ENCODE measurements at places on chromosomes 13 and 19.
A peak's percentile ranks its signal among the peaks of the same experiment; 100 is the strongest.

- no peak for DNase-seq
Observed at GRCh38 chr13:63085851-63086250, 1670.2 kb upstream of the PCDH20 start.

- DNase-seq: no peak
Observed at GRCh38 chr19:43425567-43426392, 11.1 kb downstream of the TEX101 start.

- no peak for DNase-seq
Observed at GRCh38 chr13:28541966-28542365, 47.0 kb upstream of the FLT1 start.

DNA sequence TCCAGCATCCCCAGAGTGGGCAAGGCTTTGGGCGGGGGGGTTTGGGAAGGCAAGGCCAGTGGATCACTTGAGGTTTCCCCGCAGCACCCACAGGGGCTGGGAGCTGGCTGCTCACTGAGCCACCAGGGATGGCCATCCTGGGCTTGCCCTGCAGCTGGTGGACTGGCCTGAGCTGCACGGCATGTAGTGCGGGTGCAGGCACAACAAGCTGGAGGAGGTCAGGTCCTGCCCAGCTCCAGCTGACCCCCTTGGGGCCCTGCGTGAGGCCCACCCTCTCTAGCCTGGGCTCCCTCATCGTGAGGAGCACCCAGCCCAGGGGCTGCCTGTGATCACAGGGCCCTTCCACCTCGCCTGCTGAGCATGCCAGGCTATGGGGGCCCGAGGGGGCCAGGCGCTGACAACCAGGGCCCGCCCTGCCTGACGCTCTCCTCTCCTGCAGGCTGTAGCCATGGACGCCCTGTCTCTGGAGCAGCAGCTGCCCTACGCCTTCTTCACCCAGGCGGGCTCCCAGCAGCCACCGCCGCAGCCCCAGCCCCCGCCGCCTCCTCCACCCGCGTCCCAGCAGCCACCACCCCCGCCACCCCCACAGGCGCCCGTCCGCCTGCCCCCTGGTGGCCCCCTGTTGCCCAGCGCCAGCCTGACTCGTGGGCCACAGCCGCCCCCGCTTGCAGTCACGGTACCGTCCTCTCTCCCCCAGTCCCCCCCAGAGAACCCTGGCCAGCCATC is 22.9 kb downstream of the COMP start:
- no peak for DNase-seq

GRCh38 chr19:29685326-29685725 is 20.1 kb downstream of the PLEKHF1 start:
- no peak for DNase-seq

DNA sequence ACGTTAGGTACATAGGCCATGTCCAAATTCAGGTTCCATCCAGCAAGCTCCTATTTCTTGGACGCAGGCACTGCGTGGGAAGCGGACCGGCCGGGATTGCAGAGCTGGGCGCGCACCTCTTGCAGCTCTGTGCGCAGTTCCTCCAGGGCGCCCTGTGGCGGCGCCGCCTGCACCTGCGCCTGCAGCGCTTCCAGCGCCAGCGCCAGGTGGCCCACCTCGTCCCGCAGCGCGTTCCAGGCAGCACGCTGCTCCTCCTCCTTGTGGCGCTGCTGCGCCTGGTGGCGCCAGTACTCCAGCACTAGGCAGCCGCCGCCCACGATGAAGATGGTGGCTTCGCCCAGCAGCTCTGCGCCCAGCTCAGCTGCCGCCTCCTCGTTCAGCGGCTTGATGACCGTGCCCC is 31.1 kb downstream of the OPA3 start:
- peak; percentile 27 for DNase-seq

GRCh38 chr19:17404015-17404414 is 1.4 kb downstream of the BST2 start:
- no peak for DNase-seq

DNA sequence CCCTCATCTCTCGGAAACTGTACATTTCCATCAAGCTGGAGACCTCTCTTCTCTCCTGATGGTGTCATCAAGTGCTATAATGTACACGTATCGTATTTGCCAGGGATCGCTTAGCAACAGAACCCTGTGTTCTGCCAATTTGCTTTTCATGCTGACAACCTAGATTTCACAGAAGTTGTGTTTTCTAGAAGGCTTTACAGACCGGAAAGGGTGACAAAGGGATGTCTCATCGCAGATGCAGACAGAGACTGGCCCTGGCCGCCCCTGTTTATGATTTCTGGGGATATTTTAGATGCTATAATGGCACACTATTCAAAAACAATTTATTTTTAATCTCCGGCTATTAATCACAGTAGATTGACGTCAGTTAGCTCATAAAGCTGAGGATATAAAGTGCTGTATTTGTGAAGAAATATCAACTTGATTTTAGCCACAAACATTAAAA is 291.4 kb downstream of the IRS2 start:
- DNase-seq: no peak

- DNase-seq: peak; percentile 92
Observed at GRCh38 chr19:610801-611480, 21.3 kb downstream of the HCN2 start.

- no peak for DNase-seq
Observed at GRCh38 chr13:48569104-48569666, 36.3 kb upstream of the RCBTB2 start.

GRCh38 chr13:30802953-30803478 is 67.7 kb downstream of the ALOX5AP start:
- DNase-seq: peak; percentile 92

- DNase-seq: no peak
Observed at GRCh38 chr13:31944262-31945160, 87.1 kb upstream of the FRY start.
